ENCODE measurements at places on chromosomes 7 and 10.

- H3K36me3 ChIP-seq = no peaks in the 10 kb centered on the region
- H3K27ac ChIP-seq = no peak overlapping the region
- no peak overlapping the region for H3K4me3 ChIP-seq
- no peak for DNase-seq
- peaks cover 22% of the 10 kb centered on the region for H3K27me3 ChIP-seq
Measured at GRCh38 chr10:44470784-44471183, 85.9 kb upstream of the CXCL12 start.

DNA sequence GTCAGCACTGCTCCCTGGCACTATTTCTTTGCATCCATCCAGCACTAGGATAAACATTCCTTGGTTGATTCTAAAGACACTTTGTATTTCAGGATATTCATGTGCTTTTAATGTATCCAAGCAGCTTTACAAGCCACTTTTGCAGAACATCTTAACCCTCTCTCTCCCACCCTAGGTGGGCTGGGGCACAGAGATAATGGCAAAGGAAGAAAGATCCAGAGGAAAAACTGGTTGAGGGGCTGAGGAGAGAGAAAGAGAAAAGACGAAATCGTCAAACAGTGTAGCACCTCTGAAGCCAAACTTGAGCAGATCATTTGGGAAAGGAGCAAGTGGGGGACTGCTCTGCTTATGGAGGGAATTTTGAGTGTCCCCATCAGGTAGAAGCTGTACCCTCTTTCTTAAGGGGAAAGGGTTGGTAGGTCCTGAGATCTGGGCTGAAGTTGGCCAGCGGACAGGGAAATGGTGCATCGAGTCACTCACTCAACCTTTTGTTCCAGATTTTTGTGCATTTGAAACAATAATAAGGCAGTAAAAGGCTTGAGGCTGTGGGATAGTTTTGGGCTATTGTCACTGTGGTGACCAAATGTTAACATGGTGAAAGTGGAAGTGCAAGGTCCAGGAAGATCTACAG, 4.2 kb upstream of the HOXA13 start:
- peaks cover 30% of the 10 kb centered on the region for H3K4me1 ChIP-seq
- DNase-seq = no peak
- peak overlapping the region; percentile 85 for H3K4me3 ChIP-seq
- no peaks in the 10 kb centered on the region for H3K36me3 ChIP-seq

GRCh38 chr10:3636356-3637181, 148.4 kb downstream of the KLF6 start:
- no peaks in the 10 kb centered on the region for H3K36me3 ChIP-seq
- no peak overlapping the region for H3K27ac ChIP-seq
- no peaks in the 10 kb centered on the region for H3K27me3 ChIP-seq

GRCh38 chr10:88156341-88156740, 292.9 kb downstream of the PTEN start:
- H3K4me1 ChIP-seq = peaks cover 16% of the 10 kb centered on the region
- H3K4me3 ChIP-seq = no peak overlapping the region
- DNase-seq = no peak
- H3K36me3 ChIP-seq = no peaks in the 10 kb centered on the region
- no peaks in the 10 kb centered on the region for H3K27me3 ChIP-seq
- no peak overlapping the region for H3K27ac ChIP-seq

Measured in naive B cell (primary cell).